Hindlimb muscle (tissue), 1 donor: ENCODE measurements at places on chromosomes 13 and 19. TPM values are rescaled to one million over a fixed set of nuclear protein-coding genes. Genes with fewer than 3 reads are reported as not detected.

DNA sequence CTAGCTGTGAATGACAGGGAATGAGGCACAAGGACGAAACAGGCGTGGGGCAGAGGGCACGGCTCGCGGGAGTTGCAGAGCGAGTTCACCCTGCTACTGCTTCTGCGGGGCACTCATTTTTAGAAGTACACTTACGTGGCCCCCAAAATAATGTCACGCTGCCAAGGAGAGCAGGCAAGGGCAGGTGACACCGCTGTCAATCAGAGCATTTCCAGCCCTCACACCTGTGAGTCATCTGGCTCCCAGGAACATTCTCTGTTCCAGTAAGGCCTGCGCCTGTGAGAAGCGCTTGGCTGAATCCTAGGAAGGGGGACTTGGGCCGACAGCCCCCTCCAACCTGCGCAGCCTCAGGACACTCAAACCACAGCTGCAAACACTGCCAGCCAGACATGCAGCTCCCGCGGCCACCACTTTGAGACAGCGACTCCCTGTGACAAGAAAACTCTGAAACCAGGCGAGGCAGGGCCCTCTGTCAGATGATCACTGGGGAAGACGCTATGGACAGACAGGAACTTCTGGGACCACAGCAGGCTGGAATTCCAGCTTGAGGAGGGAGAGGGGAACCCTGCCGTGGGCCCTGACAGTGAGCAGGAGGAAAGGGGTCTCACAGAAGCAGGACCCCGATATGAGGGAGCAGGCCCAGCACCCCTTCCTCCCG, 12.7 kb downstream of the DOT1L start:
- no peak for DNase-seq

Gene ERICH6B
- 1.3 TPM for polyA plus RNA-seq

Gene COL4A1
- polyA plus RNA-seq = 706 TPM

Gene SBSN
- polyA plus RNA-seq = 0.74 TPM

Gene IZUMO1
- polyA plus RNA-seq = 0.96 TPM

DNA sequence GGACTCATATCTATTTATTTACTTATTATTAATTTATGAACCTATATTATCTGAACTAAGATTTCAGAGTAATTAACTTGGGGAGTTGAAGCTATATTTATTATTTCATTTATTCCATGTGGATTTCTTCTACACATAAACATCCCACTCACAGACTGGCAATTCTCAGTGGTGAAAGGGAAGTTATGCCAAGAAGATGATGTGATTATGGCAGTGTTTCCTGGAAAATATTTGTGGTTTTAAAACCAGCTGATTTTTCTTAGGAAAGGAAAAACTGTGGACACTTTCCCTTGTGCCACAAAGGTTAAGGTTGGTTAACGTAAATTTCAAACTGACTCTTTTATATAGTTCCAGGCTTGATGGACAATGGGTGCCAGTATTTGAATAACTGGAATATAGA, 513.1 kb downstream of the SLITRK6 start:
- no peak for DNase-seq
